Naive thymus-derived CD8-positive, alpha-beta T cell (primary cell): ENCODE measurements at places on chromosomes 6 and 20.

- no peak for DNase-seq
Observed at GRCh38 chr20:19966840-19967239, 50.3 kb upstream of the NAA20 start.

GRCh38 chr20:45963059-45964005, 8.7 kb downstream of the ZNF335 start:
- no peak for DNase-seq

DNA sequence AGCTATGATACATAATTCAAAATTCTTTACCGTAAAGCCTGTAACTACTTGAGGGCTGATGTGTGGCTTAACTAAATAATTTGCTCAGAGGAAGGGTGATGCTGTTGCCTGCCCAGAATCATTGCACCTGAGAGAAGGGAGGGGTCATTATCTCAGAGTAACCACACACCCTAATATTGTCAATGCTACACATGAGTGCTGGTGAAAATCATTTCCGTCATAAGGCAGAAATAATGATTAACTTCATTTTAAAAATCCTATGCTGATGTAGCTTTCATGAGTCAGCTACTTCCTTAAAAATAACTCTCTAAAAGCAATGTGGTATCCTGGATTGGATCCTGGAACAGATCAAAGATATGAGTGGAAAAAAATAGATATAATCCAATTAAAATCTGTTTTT, 146.4 kb upstream of the FAM83B start:
- DNase-seq = no peak

- DNase-seq = no peak
Observed at GRCh38 chr6:108944707-108945680, 96.8 kb downstream of the ARMC2 start.

DNA sequence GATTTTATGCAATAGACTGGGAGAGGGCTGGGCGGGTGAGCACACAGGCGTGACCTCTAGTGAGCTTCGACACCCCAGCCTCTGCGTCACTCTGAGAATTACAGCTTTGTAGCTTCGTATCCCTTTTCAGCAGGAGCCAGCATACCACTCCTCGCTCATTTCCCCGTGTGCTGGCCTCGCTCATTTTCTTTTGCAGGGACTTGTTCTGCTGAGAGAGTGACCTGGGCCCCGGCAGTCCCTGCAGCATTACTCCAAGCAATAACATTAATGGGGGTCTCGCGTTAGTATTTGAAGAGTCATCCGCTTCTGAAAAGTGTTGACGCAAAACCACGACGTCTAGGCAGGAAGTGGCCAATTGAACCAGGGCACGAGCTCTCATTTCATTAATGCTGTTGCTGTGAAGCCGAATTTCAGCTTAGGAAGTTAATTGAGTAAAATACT, 193.7 kb downstream of the QKI start:
- DNase-seq = no peak

- no peak for DNase-seq
Observed at GRCh38 chr6:24982231-24982630, 46.5 kb upstream of the RIPOR2 start.

DNA sequence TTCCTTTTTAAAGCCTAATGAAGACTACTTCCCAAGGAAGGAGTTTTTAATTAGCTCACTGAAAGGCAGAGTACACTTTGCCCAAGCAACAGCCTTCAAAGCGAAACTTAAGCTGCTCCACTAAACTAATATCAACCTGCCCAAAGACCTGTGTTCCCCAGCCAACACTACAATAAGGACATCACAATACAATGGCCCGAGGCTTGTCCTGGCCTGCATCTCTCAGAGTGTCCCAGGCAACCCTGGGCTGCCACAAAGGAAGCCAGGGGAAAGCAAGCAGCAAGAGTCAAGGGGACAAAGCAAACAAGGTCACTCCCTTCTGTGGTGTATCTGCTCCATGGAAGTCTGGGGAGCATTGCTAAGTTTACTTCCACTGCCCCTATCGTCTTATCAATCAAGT, 52.3 kb downstream of the PIGU start:
- no peak for DNase-seq
